ENCODE measurements at places on chromosomes 3 and 15.

DNA sequence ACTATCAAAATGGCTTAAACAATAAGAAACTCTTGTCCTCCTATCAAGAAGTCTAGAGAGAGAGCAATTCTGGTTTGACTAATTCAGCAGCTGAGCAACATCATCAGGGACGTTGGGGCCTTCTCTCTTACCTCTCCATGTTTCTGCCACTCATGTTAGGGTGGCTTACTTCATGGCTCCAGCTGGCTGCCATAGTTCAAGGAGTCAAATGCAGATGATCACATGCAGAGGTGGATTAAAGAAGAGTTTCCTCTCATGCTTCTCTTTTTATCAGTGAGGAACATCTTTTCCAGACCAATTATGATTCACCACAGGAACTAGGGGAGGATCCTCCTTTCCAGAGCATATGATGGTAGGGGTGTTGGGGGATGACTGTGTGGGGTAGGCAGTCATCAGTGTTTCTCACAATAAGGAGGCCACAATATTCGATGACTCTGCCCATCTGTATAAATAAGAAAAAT lies 45.5 kb downstream of the NEK11 start:
- no peak for DNase-seq

- no peak for DNase-seq
Measured at GRCh38 chr15:74302821-74303359, 64.6 kb downstream of the CYP11A1 start.

GRCh38 chr3:89227218-89227617 lies 119.8 kb downstream of the EPHA3 start:
- no peak for DNase-seq

DNA sequence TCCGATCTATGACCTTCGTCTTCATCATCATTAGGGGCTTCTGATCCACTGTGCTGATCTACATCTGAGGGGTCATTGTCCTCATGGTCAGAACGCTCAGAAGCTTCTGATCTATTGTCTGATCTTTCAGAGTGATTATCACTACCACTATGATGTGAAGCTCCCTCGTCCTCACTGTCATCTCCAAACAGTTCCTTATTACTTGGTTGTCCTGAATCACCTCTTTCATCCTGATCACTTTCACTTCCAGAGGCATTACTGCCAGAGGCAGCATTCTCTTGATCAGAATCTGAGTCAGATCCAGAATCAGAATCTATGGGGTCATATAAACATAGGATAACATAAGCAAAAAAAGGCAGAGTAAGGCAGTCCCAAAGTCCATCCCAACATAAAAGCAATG lies 5.4 kb downstream of the LEO1 start:
- DNase-seq, result no peak

- DNase-seq, result no peak
Measured at GRCh38 chr15:58217460-58217859, 79.3 kb downstream of the AQP9 start.

- no peak for DNase-seq
Measured at GRCh38 chr15:98787936-98788757, 139.8 kb downstream of the IGF1R start.

GRCh38 chr15:37902126-37902525 lies 32.3 kb upstream of the TMCO5A start:
- no peak for DNase-seq

DNA sequence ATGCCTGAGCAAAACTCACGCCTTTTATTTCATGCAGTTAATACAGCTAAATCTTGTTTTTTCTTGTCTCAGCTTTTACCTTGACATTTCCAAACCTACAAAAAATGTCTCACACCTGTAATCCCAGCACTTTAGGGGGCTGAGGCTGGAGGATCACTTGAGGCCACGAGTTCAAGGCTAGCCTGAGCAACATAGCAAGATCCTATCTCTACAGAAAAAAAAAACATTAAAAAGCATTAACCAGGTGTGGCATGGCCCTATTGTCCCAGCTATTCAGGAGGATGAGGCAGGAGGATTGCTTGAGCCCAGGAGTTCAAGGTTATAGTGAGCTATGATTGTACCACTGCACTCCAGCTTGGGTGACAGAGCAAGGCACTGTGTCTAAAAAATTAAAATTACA lies 3.9 kb upstream of the TMEM212 start:
- DNase-seq, result no peak

DNA sequence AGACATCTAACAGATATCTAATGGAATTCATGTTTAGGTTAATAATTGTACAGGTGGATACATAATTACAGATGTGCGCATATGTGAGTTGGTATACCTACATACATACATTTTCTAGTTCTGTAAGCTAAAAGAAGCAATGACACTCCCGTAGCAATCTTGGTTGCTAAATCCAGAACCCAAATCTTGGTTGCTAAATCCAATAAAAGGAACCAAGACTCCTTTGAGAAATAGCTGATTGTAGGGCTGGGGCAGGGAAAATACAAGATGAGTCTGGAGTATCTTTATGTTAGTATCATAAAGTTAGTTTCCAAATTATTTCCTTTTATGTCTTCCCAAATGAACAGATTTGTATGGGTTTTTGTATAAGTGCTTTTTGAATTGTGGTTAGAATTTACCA lies 135.2 kb downstream of the TMCC1 start:
- no peak for DNase-seq

DNA sequence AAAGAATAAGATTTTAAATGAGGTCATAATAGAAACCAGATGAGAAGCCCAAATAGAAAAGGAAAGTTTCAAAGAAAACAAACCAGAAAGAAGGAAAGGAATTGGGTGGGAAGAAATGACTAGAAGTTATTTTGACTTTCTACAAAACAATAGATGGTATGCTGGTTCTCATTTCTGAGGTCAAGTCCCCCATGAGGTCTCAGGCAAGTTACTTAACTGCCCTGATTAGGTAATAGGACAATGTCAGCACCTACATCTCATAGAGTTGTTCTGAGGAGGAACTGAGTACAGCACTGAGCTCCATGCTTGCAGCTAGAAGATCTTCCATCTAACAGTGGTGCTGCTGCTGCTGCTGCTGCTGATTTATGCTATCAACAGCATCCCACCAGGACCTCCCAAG lies 185.9 kb downstream of the ERC2 start:
- no peak for DNase-seq

DNA sequence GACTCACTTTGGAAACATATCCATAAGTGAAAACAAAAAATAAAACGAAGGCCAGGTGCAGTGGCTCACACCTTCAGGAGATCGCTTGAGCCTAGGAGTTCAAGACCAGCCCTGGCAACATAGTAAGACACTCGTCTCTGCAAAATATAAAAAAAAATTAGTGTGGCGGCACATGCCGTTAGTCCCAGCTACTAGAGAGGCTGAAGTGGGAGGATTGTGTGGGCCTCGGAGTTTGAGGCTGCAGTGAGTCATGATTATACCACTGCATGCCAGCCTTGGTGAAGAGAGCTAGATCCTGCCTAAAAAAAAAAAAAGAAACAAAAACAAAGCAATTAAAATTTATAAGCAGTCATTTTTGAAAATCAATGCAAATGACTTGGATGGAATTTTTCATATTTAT lies 54.7 kb upstream of the NANOGP8 start:
- DNase-seq, result no peak

- DNase-seq, result no peak
Measured at GRCh38 chr15:66565741-66566144, at the start of gene LCTL. Gene LCTL, minus strand, starts transcription at chr15:66565998. Its CDS starts 633 bp downstream, at chr15:66565365.

- DNase-seq, result no peak
Measured at GRCh38 chr3:151112731-151113130, 27.3 kb downstream of the MED12L start.

GRCh38 chr3:186825294-186825821 lies 17.2 kb upstream of the ADIPOQ start:
- no peak for DNase-seq

GRCh38 chr3:4821338-4821737 lies 157.9 kb upstream of the BHLHE40 start:
- DNase-seq, result no peak

GRCh38 chr15:77409259-77410156 lies 10.4 kb downstream of the PEAK1 start:
- DNase-seq, result no peak

DNA sequence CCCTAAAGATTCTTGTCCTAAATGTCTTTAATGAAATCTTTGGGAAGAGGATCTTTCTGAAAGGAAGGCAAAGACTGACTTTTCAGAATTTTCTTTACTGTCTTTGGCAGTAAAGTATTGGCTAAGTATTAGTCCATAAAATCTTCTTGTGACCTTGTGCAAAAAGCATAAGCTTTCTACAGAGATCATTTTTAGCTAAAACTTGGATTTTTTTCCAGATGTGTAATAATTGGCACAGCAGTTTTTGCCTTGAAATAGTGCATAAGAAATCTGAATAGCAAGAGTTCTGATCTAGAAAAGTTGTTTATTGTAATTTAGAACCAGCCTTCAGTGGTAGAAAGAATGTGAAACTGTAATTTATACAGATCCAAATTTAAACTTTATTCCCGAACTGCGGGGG lies 122.8 kb upstream of the CGNL1 start:
- no peak for DNase-seq

- DNase-seq, result no peak
Measured at GRCh38 chr15:86009727-86010126, 69.9 kb upstream of the AGBL1 start.

DNA sequence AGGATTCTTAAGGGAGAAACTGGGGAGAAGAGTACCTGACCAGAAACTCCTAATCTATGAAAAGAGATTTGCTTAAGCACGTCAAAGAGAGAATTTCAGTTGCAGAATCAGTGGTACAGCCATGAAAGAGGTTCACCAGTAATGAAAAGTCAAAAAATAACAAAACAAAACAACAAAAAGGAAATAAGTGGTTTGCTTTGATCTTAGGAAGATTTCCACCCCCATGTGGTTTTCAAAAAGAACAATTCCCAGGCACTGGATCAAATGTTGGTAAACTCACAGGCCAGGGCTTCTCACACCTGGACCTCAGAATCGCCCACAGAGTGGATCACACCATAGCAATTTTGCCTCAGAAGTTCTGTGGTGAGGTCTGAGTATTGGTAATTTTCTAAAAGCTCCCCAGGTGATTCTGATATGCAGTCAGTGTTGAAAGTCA lies 67.5 kb downstream of the TMEM39A start:
- no peak for DNase-seq

DNA sequence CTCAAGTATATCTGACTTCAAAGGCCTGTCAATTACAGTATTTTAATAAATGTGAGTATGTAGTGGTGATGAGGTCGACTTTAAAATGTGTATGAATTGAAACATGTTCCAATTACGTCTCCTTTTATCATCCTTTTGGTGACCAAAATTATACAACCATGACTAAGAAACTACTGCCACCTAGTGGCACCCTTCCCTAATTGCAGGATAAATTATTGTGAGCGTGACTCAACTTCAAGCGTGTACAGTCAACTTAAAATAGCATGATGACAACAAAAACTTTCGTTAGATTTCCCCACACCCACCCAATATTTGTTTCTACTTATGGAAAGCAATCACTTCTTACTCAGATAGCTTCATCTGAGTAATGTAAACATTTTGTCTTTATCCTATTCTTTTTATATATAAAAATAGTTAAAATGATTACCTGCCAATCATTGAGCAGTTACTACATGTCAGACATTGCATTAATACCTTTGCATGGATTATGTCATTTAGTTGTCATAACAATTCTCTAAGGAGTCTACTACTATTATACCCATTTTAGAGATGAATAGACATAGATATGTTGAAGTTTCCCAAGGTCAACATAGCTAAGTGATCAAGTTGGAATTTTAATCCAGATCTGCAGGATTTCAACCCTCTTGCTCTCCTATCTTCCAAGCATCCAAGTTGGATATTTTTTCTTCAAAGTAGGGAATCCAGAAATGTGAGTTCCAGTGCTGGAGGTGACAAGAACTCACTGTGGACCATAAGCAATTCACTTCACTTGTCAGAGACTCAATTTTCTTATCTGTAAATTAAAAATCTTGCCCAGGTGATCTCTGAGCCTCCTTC lies 106.0 kb downstream of the MEX3B start:
- DNase-seq, result no peak

DNA sequence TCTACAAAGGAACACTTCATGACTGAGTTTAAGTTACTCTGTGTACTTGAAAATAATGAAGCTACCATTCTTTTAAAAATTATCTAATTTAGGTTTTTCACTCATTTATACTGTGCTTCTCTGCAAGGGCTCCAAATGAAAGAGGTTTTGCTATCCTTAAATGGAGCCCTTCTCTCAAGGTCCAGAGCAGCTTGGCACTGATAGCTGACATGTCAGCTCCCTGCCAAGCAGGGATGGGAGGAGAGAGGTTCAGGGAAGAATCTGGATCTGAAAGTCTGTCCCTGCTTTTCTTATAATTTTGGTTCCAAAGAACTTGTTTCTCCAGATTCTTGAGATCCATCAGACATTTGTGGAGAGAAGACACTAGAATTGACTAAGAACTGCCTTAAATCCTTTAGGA lies 39.1 kb downstream of the MRPS11 start:
- no peak for DNase-seq

DNA sequence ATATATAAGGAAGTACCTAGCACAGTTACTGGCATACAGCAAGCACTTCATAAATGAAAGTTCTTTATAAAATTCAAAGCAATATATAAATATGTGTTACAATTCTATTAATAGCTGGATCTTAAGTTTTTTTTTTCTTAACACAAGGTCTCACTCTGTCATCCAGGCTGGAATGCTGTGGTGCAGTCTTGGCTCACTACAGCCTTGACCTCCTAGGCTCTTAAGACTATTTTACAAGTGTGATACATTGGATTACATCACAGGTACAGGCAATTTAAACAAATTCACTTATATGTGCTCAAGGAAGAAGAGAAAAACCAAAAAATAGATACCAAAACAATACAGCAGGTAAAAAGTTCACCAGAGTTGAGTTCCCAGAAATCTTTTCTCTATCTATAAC lies 60.6 kb downstream of the ZNF280D start:
- DNase-seq, result no peak

GRCh38 chr15:59532770-59533379 lies 78.7 kb upstream of the GCNT3 start:
- DNase-seq, result no peak

GRCh38 chr3:34150992-34151391 lies 352.6 kb downstream of the PDCD6IP start:
- no peak for DNase-seq

DNA sequence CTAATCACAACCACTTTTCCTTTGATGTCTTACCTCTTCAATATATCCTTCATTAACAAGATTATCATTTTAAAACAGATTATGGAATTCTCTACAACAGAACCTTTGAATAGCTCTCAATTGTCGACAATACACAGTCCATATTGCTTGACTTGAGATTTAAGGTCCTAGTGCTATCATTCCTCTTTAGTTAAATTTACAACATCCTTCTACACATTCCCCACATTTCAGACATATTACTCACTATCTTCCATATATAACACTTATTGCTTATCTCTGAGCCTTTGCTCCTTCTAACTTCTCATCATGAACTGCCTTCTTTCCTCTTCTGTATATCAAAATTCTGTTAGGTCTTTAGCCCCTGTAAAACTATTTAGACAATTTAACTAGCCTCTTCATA lies 247.0 kb downstream of the STXBP5L start:
- no peak for DNase-seq

- no peak for DNase-seq
Measured at GRCh38 chr15:57297163-57297593, 79.1 kb upstream of the CGNL1 start.

Measured in gastrocnemius medialis (tissue), 4 donors.